ENCODE measurements at places on chromosomes 4 and X.

- DNase-seq, result no peak
Observed at GRCh38 chr4:109921384-109921808, 8.7 kb downstream of the EGF start.

DNA sequence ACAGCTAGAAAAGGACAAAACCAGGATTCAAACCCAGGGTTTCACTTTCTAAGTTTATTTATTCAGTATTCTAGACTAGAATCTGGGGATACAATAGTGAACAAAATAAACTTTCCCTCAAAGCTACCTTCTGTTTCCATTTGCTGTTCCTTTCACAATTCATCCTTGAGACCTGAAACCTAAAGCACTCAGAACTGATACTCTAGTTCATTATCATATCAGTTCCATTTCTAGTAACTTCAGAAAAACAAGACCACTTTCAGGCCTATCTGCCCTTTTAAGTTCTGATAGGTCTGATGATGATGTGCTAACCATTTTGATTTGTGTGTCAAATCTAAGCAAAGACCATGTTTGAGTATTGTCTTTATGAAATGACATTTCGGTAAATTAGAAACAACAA, 7.8 kb upstream of the XK start:
- DNase-seq, result no peak

GRCh38 chr4:82515705-82516104, 46.1 kb downstream of the TMEM150C start:
- no peak for DNase-seq

- no peak for DNase-seq
Observed at GRCh38 chr4:87843936-87844335, 11.2 kb downstream of the MEPE start.

GRCh38 chr4:79198951-79199587, 126.8 kb downstream of the NAA11 start:
- DNase-seq, result no peak

DNA sequence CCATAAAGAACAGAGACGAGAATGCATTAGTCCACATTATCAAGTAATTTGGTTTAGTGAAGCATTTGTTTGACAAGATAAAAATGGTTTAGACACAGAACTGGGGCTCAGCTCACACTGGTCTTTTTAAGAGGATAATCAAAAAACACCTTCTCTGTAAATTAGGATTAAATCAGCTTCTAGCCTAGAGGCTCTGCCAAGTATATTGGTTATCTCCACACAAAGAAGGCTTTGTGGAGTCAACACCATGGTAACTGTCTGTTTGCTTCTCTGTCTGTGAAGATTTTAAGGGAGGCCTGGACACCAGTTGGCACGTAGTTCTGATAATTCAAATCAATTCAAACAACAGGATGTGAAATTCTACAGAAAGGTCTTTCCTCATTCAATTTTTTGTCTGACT, 687.0 kb downstream of the DMD start:
- DNase-seq, result no peak

GRCh38 chrX:114097866-114098265, 486.0 kb upstream of the HTR2C start:
- no peak for DNase-seq

GRCh38 chr4:121118344-121118743, 45.8 kb downstream of the TNIP3 start:
- DNase-seq, result no peak

GRCh38 chr4:108589961-108590360, 30.4 kb upstream of the RPL34 start:
- no peak for DNase-seq

DNA sequence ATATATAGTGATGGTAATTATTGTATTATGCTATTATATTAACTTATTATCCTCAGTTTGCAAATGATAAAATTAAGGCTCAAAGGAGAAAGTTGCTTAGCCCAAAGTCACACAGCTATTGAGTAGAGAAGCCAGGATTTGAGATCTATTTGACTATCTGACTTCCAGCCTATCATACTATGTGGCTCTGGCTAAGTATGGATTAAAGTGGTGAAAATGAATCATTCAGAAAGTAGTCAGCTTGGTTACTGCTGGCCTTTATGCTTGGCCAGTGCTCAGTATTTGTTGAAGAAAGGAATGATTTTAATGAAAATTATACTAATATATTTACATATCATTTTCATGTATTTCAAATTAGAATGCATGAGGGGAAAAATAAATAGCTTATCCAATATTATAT, 219.8 kb downstream of the SHROOM3 start:
- no peak for DNase-seq

DNA sequence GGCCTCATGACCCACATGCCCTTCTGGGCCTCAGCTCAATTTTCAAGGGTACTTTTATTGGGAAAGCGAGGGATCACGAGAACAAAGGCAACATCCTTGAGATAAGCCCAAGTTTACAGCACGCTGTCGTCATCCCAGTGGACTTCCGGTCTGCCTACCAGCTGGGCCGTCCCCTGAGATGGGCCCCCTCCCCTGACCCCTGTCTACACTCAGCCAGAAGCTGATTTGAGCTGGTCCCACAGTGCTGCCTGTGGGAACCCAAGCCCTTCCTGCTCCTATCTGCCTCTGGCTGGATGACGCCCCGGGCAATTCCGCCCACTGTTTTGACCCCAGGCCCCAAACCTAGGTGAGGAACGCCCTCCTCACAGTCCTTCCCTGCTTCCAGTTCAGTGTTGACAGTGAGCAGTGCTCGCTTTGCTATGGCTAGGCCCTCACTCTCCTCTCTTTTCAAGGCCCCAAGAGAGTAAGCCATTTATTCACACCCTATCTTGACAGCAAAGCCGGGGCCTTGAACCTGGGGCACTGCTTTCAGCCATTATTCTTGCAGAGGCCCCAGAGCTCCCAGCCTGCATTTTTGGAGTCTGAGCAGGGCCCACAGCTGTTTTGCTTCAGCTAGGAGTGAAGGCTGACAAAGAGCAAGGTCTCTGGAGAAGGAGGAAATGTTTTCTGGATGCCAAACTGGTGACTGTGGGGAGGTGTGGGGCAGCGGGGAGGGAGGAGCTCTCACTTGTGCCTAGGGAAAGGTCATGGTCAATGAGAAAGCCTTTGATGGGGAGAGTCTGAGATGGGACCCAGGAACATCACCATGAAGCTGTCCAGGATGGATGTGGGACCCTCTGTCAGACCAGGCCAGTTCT, 164.6 kb upstream of the BCOR start:
- DNase-seq, result peak; percentile 75

DNA sequence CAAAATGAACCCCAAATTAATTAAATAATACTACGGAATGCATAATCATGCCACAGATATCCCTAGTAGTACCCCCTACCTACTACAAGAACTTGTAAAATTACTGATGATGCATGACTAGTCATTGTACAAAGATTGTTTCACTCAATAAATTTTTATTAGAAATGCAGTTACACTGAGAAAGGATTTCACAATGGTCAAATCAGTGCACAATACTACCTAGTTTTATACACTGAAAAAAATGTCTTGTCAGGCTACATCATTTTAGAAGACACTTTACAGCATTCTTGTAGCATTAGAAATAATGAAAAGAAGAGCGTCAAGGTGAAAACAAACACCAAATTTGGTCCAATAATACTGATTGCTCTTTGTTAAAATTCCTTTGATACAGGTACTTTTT, 178.8 kb downstream of the GPM6A start:
- DNase-seq, result no peak

- no peak for DNase-seq
Observed at GRCh38 chr4:81152839-81153713, 61.9 kb downstream of the PRKG2 start.

- DNase-seq, result no peak
Observed at GRCh38 chr4:109675181-109675580, 28.1 kb downstream of the CASP6 start.

DNA sequence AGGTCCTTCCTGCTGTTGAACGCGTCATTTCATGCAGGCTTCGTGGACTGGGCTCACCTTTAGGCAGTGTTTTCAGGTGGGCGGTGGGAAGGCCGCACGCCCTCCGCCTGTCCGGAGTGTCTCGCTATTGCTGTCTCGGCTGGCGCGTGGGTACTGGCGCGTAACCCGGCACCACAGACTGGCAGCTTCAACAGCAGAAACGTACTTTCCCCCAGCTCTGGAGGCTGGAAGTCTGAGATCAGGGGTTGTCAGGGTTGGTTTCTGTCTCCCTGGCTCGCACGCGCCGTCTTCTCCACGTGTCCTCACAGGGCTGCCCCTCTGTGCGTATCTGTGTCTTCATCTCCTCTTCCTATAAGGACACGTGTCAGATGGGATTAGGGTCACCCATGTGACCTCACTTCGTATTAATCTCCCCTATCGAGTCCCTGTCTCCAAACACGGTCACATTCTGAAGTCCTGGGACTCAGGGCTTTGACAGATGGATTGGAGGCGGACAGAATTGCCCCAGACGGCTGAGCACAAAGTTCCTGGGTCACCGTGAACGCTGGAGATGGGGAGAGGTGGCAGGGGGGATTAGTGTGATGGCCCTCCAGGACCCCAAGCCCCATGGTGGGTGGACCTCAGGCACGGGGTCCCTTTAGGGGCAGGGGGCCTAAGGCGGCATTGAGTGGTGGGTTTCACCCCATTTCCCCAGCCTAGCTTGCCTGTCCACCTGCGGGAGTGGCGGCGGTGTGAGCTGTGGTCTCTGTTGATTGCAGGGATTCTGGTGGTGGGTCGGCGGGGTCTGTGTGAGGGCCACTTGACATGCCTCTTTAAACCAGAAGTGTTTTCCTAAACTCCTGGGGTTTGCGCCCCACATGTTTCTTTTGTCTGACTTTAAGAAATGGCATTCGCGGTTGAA, 83.4 kb upstream of the LRPAP1 start:
- DNase-seq, result no peak

DNA sequence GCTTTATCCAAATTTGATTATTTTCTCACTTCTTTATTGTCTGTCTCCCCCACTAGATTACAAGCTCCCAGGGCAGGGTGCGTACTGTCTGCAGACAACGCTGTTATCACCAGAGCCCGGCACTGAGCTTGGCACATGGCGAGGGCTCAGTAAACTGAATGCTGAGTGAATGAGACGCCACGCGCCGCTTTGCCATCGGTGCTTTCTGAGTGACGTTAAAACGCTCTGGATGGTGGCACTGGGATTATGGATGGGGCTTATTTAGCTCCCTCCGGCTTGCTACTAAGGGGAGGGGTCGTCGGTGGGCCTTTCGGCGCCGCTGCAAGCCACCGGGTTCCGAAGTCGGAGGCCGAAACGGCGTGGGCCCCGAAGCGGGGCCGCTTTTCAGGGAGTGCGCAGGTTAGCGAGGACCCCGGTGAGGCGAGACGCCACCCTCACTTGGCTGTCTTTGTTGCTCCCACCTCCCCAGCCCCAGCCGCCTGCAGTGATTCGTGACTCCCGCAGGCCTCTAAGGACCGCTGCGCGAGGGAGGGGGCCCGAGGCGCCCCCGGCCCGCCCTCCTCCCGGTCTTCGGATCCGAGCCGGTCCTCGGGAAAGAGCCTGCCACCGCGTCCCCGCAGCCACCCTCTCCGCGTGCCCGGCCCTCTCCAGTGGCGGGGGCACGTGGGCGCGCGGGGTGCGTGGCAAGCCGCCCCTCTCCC, 569 bp upstream of the FHL1 start:
- DNase-seq, result no peak

DNA sequence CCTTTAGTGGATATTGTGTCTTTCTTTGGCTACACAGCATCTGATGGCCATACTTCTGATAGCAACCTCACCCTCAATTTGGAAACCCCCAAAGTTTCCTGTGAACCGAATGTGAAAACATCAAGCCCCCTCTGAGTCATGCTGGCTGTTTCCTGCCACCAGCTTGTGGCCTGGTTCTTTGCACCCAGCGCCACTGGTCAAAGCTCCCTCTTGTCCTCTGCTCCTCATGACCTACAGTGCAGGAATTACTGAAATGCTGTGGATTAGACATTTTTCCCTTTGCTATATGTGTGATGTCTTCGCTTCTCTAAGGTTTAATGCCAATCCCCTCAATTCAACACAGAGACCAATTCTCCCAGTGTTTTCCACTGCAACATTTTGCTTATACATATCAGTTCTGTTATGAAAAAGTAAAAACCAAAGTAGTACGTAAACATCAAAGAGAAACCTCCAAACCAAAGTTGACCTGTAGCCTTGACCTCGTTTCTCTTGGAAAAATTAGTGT, 224.0 kb upstream of the TENM3 start:
- DNase-seq, result no peak

GRCh38 chr4:104020641-104021040, 300.9 kb upstream of the TACR3 start:
- DNase-seq, result no peak

DNA sequence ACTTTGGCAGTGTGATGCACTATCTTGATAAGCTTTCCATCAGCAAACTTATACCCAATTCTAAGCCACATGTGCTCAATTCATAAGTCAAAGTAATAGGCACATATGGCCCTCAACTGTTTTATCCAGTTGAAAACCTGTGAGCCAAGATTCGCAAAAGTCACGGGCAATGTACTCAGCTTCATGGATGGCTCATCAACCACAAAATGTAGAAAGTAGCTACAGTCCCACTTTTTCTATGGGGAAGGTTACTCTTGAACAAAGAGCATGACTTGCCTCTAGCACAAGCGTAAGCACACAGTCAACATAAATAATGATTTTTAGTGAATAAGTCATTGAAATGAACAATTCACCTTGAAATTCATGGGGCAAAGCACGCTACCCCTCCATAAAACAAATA, 25.1 kb upstream of the DDX53 start:
- no peak for DNase-seq

DNA sequence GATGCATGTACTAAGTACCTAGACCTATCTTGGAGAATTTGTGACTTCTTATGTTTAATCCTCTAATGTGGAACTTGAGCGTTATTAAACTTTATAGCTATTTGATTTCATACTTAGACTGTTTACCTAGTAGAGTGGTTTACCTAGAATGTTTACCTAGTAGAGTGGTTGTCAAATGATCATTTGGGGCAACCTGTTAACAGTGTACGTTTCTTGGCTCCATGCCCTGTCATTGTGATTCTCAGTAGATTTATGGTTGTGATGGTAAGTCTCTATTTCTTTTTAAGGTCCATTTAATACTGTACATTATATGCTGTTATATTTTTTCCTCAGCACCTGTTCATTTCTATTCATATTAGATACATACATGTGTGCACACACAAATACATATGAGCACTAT, 233.0 kb upstream of the MAD2L1 start:
- no peak for DNase-seq

DNA sequence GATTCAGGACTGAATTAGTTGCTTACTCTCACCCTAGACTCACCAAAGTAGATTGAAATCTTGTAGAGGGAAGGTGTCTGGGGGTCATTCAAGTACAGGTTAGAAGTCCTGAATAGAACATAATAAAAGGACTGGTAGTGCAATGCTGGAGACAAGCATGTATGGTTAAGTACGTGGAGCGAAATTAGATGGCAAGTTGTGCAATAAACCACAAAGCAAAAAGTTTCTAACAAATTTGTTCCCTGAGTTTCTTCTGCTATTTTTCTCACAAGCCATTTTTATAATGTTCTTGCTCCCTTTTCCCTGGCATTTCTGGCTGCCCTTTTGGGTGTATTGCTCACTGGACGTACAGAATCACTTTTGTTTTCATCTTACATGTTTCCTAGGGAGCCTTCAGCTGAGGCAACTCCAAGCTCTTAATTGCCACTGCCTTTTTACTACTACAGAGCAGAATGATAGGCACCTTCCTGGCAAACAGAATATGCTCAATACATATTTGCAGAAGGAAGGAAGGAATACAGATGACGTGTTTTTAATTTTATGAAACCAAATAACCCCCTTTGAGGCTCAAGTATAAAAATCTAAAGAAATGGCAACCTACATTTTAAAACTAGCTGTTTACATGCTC, 23.4 kb downstream of the LANCL3 start:
- no peak for DNase-seq
